Small intestine (tissue), 16 donors: ENCODE measurements at places on chromosomes 11 and 22. TPM values are rescaled to one million over a fixed set of nuclear protein-coding genes. Genes with fewer than 3 reads are reported as not detected.

- peaks cover 14% of the 10 kb centered on the region for H3K4me1 ChIP-seq
- DNase-seq, result peak; percentile 45
- H3K27ac ChIP-seq, result no peak overlapping the region
- H3K4me3 ChIP-seq, result no peak overlapping the region
- H3K27me3 ChIP-seq, result no peaks in the 10 kb centered on the region
Measured at GRCh38 chr11:2512431-2513407, 67.9 kb downstream of the KCNQ1 start.

GRCh38 chr11:207863-208180 lies 314 bp downstream of the RIC8A start:
- H3K4me3 ChIP-seq, result peak overlapping the region; percentile 74
- peaks cover 16% of the 10 kb centered on the region for H3K36me3 ChIP-seq
- H3K27me3 ChIP-seq, result no peaks in the 10 kb centered on the region
- peak overlapping the region; percentile 98 for H3K27ac ChIP-seq
- no peak for DNase-seq

DNA sequence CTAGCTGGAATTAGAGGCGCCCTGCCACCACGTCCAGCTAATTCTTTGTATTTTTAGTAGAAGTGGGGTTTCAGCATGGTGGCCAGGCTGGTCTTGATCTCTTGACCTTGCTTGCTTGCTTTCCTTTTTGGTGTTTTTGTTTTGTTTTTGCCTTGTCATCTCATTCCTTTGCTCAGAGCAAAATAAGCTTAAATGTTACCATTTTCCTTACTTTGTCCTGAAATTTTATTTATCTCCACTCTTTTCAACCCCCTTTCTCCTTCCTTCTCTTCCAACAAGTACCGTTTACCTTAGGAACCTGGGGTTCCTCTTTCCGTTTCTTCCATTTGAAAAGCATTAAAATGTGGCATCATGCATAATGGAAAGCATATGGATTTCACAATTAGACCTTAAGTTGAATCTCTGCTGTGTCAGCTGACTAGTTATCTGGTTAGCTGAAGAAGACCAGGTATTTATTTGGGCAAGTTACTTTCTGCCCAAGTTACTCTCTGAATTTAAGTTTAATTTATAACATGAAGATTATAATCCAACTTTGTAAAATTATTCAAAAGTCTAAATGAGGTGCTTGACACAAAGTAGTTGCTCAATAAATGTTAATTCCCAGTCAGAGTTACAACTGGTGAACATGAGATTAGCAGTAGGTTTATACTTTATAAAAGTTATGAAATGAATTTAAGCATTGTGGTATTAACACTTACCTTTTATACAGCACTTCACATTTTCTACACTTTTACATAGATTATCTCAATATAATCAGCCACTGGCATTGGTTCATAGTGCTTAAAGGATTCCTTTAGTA lies 69.7 kb downstream of the PRMT3 start:
- peaks cover 5% of the 10 kb centered on the region for H3K4me1 ChIP-seq
- no peak overlapping the region for H3K27ac ChIP-seq
- no peak for DNase-seq
- H3K36me3 ChIP-seq, result no peaks in the 10 kb centered on the region

GRCh38 chr11:35276396-35277145 lies 137.6 kb downstream of the CD44 start:
- H3K36me3 ChIP-seq, result no peaks in the 10 kb centered on the region
- H3K4me1 ChIP-seq, result peaks cover 4% of the 10 kb centered on the region
- DNase-seq, result no peak
- H3K4me3 ChIP-seq, result no peak overlapping the region

The MAJIN gene
- not detected for polyA plus RNA-seq

The SLC17A6 gene
- not detected for polyA plus RNA-seq

The OR2AG1 gene
- polyA plus RNA-seq, result not detected

- H3K4me1 ChIP-seq, result no peaks in the 10 kb centered on the region
- H3K27me3 ChIP-seq, result no peaks in the 10 kb centered on the region
- no peaks in the 10 kb centered on the region for H3K36me3 ChIP-seq
- no peak for DNase-seq
- H3K4me3 ChIP-seq, result no peak overlapping the region
- no peak overlapping the region for H3K27ac ChIP-seq
Measured at GRCh38 chr22:39219071-39220039, 25.4 kb downstream of the PDGFB start.

GRCh38 chr11:68550485-68550817 lies 89.9 kb downstream of the PPP6R3 start:
- peaks cover 2% of the 10 kb centered on the region for H3K36me3 ChIP-seq
- H3K4me1 ChIP-seq, result peaks cover 11% of the 10 kb centered on the region

DNA sequence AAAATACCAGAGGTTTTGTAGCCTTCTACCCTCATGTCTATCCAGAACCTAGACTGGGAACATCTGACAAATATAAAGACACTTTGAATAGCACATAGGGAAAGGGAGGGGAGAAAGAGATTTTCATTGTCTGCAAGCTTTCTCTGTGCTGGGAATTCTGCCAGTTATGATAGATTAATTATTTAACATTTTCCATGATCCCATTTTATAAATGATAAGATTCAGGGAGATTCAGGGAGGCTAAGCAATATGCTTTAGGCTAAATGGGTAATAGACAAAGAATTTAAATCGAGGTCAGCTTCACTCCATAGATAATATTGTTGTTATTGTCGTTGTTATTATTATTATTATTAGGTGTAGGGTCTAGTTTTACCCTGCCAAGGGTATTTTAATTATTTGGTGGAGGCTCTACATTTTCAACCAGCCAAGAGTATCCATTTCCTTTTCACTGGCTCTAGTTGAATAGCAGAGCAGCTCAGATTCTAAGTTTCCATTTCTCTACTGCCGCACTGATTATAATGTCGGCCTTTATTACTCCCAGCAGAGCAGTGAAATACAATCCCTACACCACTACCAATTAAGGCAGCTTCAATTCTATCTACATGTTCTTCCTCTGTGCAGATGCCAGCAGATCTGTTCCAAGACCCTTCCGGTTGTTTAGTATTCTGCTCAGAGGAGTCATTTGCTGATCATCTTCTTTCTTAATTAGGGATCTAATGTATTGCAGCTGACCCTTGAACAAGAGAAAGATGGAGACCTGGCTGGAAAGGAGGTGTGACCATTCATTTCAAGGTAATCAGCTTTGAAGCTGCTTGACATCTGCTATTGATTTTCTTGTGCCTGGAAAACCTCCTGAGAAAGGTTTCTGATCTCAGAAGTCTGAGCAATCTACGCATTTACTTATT lies 23.8 kb upstream of the SYN3 start:
- no peak for DNase-seq
- no peaks in the 10 kb centered on the region for H3K27me3 ChIP-seq
- no peak overlapping the region for H3K27ac ChIP-seq
- no peak overlapping the region for H3K4me3 ChIP-seq
- H3K4me1 ChIP-seq, result no peaks in the 10 kb centered on the region

DNA sequence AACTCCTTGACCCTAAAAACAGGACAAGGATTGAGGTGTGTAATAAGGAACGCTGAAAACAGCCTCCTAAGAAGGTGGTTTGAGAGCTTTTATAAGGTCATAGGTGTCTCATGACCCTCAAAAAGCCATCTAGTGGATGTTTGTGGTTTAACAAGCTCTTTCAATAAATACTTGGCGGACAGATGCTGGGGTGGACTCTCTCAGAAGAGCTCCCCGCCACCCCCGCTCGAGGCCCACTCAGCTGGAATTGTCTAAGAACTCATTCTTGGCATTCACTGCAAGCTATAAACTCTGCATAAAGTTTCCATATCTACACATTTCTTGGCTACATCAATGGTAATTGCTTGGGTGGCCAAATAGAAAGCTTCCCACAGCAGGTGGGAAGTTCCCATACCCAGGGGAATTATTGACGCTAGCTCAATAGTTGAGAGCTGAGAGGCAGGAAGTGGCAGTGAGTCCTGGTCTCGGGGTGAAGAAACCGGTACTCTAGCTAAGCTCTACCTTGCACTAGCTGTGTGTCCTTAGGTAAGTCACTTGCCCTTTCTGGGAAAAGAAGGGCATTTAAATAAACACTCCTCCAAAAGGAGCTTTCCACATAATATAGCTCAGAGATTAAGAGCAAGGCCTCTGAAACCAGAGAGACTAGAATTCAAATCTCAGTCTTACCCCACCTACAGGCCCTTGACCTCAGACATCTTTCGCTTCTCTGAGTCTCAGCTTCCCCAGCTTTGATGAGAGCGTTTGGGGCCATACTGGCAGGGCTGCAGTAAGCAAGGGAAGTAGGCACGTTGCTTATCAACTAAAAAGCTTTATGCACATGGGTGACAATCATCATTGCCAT lies 6.4 kb downstream of the MS4A15 start:
- no peak for DNase-seq
- peaks cover 45% of the 10 kb centered on the region for H3K4me1 ChIP-seq
- H3K27ac ChIP-seq, result no peak overlapping the region
- no peaks in the 10 kb centered on the region for H3K36me3 ChIP-seq
- H3K4me3 ChIP-seq, result no peak overlapping the region

GRCh38 chr11:62370743-62371440 lies 33.6 kb downstream of the ASRGL1 start:
- H3K36me3 ChIP-seq, result no peaks in the 10 kb centered on the region
- H3K27me3 ChIP-seq, result no peaks in the 10 kb centered on the region
